ENCODE measurements at places on chromosomes 5 and 9.

GRCh38 chr5:7728076-7728475, 122.9 kb downstream of the CFAP90 start:
- DNase-seq = no peak

GRCh38 chr9:130042885-130043653, at the start of gene FNBP1:
FNBP1 (minus strand) TSS chr9:130043189; CDS start chr9:130042975, 214 bp downstream.
- peak; percentile 78 for DNase-seq

GRCh38 chr9:107020040-107020530, 157.1 kb downstream of the ZNF462 start:
- DNase-seq = peak; percentile 97

GRCh38 chr5:57681942-57682341, 199.3 kb upstream of the ACTBL2 start:
- DNase-seq = no peak

DNA sequence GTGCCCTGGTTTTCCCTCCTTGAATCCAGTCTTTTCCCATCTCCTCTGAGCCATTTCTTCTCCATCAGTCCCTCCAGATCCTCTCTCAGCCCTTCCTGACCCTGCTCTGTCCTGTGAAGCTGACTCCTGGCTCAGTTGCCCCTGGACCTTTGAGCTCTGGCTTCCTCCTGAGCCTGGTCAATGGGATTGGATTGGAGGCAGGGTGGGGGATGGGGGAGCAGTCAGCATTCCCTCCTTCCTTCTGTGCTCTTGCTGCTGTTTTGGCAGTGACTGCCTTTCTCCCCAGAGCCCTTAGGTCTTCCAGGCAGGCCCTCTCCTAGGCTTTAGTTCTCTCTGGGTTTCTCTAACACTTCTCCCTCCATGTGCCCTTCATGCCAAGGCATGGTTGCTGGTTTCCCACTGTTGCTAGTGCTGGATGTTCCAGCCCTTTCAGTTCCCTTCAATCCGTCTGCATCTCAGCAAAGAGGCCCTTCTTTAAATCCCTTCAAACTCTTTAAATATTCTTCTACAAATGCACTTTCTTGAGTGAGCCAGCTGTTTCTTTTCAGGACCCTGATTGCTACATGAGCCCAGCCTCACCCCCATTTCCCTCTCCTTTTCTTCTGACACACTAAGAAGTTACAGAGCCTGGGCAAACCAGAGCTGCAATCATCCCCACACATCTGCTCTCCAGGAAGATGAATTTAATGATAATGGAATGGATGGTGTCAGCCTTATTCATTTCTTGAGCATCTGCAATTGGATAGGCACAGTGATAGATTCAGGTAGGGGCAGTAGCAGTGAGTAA, 2.2 kb downstream of the TNFSF15 start:
- peak; percentile 91 for DNase-seq

GRCh38 chr5:91076138-91076537, 307.0 kb downstream of the ARRDC3 start:
- DNase-seq = no peak

DNA sequence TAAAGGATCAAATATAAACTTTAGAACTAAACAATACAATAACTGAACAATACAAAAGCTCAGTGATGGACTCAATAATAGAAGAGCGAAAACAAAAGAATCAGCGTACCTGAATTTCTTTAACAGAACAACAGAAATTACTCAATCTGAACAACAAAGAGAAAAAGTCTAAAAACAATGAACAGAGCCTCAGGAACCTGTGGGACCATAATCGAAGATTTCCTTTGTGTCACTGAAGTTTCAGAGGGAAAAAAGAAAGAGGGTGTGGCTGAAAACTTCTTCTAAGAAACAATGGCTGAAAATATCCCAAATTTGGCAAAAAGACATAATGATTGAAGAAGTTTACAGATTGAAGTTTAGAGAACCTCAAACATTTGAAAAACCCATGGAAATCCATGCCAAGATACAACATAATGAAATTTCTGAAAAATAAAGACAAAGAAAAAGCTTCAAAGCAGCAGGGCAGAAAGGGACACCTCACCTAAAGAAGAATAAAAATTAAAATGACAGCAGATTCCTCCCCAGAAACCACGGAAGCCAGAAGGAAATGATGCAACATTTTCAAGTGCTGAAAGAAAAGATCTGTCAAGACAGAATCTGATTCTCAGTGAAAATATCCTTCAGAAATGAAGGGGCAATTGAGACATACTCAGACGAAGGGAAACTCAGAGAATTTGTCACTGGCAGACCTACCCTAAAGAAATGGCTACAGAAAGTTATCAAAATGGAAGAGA, 288.8 kb downstream of the ARL15 start:
- DNase-seq = peak; percentile 53

GRCh38 chr9:131391020-131391419, 2.9 kb upstream of the PRRC2B start:
- DNase-seq = no peak

- DNase-seq = no peak
Observed at GRCh38 chr9:119802133-119802532, 432.9 kb upstream of the BRINP1 start.

DNA sequence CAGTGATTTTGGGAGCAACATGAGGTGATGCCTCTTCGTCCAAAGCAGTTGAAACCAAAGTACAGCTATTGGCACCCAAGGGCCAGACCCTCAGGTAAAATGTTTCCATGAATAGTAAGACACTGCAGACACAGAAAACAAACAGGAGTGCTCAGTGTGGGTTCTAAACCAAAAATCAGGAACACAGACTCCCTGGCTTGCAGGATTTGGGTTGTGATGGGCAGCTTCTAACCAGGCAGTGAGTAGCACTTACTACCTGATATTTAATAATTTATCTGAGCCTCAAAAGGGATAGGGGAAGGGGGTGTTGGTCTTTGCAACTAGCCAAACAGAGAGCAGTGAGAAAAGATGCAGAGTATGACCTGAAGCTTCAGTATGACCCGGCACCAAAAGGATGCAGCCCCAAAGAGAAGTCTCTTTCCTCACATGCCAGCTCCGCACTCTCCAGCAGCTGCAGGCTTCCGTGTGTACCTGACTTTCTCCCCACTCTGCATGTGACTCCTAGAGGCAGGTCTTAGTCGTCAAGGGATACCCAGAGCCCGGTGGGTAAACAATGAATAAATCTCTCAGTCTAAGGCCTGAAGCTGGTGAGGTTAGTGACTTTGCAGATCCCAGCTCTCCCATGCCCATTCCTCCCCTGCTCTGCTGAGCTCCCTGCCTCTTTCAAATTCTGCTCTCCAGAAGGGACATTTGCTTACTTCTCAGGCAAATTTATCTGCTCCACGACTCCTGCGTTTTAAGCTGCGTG, 105.4 kb upstream of the SPOCK1 start:
- no peak for DNase-seq

- no peak for DNase-seq
Observed at GRCh38 chr9:3887221-3887653, 361.4 kb upstream of the RFX3 start.

- DNase-seq = no peak
Observed at GRCh38 chr9:90847971-90848370, 46.4 kb downstream of the SYK start.

Measured in fibroblast of villous mesenchyme (primary cell).